ENCODE measurements at places on chromosomes 7 and 10. TPM values are rescaled to one million over a fixed set of nuclear protein-coding genes. Genes with fewer than 3 reads are reported as not detected.

The RSPH10B gene
- 0.21 TPM for total RNA-seq

The SLC13A4 gene
- not detected for total RNA-seq

The BRAT1 gene
- total RNA-seq, result 54.9 TPM

The LLCFC1 gene
- total RNA-seq, result not detected

The CRYGN gene
- total RNA-seq, result 0.16 TPM

The HOXA11 gene
- 1.7 TPM for total RNA-seq

The PLA2G12B gene
- total RNA-seq, result not detected

DNA sequence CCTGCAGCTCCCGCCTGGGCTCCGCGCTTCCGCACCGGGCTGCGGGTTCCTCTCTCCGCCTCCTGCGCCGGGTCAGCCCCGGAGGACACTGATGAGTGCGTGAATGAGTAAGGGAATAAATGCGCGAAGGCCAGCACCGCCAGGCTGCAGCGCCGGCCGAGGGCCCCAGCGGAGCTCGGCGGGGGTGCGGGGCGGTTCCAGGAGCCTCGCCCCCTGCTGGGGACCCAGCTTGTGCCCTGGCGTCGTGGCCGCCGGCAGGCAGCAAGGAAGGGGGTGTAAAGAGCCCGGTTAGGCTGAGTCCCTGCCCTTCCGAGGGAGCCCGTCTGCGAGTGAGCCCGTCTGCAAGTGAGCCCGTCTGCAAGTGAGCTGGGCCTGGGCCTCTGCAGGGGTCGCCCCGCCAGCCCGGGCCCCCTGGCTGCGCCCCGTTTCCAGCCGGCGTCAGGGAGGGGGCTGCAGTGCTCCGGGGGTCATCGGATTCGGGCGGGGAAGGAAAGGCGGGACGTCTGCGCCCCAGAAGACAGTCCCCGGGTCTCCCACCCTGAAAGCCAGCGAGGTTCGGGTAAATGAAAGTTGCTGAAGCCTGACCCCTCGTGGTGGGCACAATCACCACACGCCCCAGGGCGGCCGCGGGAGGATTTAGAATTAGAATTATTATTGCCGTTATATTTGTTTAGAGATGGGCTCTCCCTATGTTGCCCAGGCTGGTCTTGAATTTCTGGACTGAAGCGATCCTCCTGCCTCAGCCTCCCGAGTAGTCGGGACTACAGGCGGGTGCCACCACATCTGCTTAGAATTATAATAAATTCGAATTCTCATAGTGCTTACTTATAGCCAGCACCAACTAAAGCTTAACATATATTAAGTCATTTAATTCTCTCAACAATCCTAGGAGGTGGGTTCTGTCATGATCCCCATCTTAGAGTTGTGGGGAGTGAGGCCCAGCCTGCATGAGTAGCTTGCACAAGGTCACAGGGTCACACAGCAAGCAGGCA, 8.6 kb upstream of the CRYGN start:
- peak; percentile 66 for DNase-seq

GRCh38 chr10:124074501-124075109, 18.8 kb downstream of the CHST15 start:
- no peak for DNase-seq

DNA sequence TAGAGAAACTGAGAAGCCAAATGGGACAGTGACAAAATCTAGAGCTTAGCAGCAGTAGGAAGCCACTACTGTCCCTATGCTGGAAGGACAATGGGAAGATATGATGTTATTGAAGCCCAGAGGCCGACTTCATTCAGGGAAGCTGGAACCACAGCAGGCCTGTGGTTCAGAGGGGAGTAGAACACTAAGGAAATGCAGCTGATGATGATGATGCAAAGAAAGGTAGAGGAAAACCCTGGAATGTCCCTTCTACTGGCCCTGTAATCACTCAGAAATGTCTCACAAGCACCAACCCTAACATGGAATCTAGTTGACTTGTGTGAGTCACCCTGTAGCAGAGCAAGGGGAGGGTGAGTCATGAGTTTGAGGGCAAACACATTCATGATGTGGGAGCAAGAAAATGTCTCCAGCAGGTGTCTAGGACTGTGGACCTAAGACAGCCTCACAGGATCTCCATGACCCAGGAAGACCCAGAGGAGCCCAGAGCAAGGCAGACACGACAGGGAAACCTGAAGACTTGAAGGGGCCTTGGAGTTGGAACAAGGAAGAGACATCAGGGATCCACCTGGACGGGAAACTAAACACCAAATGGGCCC, 37.0 kb upstream of the LRRC17 start:
- peak; percentile 100 for DNase-seq

DNA sequence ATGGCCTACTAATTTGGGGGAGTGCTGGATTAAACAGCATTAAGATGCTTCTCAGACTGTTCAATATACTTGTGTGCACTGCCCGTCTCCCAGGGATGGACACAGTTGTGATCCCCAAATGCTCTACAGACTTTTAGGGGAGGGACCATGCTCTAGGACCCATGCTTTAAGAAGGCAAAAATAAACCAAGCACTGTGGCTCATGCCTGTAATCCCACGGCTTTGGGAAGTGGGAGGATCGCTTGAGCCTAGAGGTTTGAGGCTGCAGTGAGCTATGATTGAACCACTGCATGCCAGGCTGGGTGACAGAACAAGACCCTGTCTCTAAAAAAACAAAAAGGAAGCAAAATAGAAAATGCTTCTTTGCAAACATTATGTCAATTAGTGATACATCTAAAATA, 102.6 kb downstream of the VOPP1 start:
- peak; percentile 75 for DNase-seq

GRCh38 chr7:87837597-87837996, 38.6 kb downstream of the SLC25A40 start:
- no peak for DNase-seq

GRCh38 chr7:74478671-74479065, 25.0 kb downstream of the GTF2IRD1 start:
- no peak for DNase-seq

GRCh38 chr10:24737001-24737400, 13.3 kb upstream of the ARHGAP21 start:
- DNase-seq, result no peak

- no peak for DNase-seq
Measured at GRCh38 chr7:71752171-71752935, 620.4 kb downstream of the GALNT17 start.

DNA sequence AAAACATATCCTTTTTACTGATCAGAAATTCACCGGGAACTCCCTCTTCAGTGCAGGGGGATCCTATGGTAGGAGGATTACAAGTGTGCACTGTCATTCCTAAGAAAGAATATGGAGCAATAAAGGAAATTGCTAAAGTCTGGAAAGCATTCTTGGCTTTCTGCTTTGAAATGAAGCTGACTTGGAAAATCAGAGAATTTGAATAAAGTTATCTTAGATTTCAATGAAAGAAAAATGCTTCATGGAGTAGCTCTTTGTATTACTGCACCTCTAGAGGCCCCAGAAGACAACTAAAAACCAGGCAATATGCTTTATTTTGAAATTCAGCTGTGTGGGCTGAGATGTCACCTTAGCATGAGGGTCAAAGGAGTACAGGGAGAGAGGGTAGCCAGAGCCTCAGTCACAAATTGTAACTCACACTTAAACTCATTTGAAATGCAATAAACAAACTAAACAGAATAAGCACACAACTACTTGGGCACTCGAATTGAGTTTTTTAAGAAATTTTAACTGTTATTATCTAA, 102.5 kb downstream of the IMMP2L start:
- DNase-seq, result no peak

DNA sequence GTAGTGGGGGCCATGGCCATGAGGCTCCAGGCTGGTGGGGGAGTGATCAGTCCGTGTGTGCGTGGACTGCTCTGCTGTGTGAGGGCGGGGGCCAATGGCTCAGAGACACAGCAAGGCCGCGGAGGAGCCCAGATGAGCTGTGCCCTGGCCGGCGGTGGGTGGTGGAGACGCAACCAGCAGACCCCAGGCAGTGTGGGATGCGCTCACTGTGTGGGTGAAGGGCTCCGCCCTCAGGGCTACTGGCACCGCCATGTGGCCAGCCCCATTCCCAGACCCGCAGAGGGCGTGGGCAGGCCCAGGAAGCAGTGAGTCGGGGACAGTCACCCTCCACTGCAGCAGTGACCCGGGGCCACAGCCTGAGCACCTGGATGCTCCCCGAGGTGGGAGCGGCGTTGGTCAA, 9.1 kb downstream of the NKX6-2 start:
- DNase-seq, result no peak

GRCh38 chr10:126352453-126352852, 35.8 kb downstream of the ADAM12 start:
- no peak for DNase-seq

- no peak for DNase-seq
Measured at GRCh38 chr10:114499630-114500190, 95.4 kb upstream of the AFAP1L2 start.

DNA sequence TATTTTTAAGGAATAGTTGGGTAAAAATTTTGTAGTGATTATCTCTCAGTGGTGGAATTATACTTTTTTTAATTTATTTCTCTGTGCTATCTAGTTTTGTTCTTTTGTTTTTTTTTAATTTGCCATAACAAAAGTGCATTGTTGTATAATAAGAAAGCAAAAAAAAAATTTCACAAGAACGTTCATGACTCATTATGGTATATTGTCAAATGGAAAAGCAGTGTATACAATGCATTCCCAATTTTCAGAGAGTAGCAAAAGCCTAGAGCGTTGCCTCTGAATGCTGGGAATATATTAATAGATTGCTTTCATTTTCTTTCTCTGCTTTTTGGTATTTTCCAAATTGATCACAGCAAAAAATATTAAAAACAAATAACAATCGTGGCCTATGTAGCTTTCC, 46.3 kb upstream of the GPAM start:
- no peak for DNase-seq

DNA sequence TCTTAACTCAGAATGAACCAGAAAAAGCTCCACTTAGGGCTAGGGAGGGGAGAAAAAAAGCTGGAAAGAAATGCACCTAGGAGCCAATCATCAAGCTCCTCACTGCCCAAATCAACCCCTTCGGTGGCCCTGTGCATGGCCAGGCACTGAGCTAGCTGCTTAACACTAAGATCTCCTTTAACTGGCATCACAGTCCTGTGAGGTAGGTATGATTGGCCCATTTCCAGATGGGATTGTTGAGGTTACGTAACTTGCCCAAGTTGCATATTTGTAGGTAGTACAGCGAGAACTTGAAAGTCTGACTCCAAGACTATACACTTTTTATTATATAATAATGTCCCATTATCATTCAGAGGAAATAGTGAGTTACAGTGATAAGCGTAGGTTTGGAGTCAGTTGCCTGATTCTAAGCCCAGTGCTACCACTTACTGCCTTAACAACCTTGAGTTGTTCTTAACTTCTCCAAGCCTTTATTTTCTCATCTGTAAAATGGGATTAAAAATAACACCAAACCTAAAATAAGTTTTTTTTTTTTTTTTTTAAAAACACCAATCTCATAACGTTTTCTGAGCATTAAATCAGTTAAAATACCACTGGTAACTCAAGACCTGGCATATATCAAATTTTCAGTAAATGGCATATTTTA, 37.2 kb upstream of the ACSL5 start:
- DNase-seq, result no peak

DNA sequence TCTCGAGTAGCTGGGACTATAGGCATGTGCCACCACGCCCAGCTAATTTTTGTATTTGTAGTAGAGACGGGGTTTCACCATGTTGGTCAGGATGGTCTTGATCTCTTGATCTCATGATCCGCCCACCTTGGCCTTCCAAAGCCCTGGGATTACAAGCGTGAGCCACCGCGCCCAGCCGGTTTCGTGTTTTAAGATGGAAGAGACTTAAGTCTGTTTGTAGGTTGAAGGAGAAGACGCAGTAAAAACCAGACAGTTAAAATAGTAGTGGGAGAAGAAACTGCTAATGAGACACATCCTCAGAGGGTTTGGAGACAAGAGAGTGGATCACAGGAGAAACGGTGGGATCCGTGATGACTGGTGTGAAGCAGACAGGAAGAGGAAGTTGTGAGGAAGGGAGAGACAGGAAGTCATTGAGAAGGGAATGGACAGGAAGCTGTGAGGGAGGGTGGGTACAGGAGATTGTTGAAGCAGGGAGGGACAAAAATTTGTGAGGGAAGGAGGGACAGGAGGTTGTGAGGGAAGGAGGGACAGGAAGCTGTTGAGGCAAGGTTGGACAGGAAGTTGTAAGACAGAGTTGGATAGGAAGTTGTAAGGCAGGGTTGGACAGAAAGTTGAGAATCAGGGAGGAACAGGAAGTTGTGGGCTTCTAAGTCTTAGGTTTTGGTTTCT, 115.5 kb downstream of the WDFY4 start:
- no peak for DNase-seq

GRCh38 chr10:37760817-37761216, 96.6 kb downstream of the ZNF248 start:
- DNase-seq, result no peak

DNA sequence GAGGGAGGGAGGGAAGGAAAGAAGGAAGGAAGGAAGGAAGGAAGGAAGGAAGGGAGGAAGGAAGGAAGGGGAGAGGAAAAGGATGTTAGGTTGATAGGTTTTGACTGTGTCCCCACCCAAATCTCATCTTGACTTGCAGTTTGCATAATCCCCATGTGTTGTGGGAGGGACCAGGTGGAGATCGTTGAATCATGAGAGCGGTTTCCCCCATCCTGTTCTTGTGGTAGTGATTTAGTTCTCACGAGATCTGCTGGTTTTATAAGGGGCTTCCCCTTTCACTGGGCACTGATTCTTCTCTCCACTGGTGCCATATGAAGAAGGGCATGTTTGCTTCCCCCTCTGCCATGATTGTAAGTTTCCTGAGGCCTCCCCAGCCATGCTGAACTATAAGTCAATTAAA, 15.1 kb upstream of the NUDCD3 start:
- DNase-seq, result peak; percentile 20

GRCh38 chr7:143374561-143374960, 6.6 kb upstream of the ZYX start:
- DNase-seq, result no peak

GRCh38 chr10:4474829-4475228, 351.2 kb upstream of the AKR1E2 start:
- no peak for DNase-seq

GRCh38 chr10:3271354-3272115, 99.0 kb upstream of the PITRM1 start:
- DNase-seq, result no peak

GRCh38 chr10:91579329-91579985, 53.4 kb downstream of the PPP1R3C start:
- peak; percentile 68 for DNase-seq

- DNase-seq, result no peak
Measured at GRCh38 chr7:157442993-157443831, 106.4 kb downstream of the DNAJB6 start.

GRCh38 chr7:40582539-40582938, 447.7 kb downstream of the SUGCT start:
- DNase-seq, result no peak

DNA sequence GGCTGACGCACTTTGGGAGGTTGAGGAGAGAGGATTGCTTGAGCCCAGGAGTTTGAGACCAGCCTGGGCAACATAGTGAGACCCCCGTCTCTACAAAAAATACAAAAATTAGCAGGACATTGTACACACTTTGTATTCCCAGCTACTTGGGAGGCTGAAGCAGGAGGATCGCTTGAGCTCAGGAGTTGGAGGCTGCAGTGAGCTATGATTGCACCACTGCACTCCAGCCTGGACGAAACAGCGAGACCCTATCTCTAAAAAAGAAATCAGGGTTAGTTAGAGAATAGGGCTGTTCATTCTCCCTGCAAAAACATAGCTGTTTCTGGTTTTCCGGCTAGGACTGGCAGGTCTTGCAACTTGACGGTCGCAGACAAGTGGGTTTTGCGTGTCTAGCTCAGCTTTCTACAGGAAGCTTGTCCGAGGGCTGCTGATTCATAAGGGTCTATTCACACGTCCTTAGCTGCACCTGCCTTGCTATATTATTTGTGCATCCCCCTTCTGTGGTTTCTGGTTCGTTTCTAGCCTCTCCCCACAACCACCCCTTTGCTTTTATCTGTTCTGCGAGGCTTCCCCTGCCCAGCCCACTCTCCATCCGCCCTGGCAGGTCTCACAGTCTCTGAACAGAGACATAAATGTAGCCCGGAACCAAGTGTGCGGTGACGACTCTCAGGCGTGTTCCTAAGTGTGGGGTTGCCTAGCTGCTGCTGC, 10.7 kb downstream of the AMZ1 start:
- DNase-seq, result no peak
